Esophagus squamous epithelium (tissue), 5 donors: ENCODE measurements at places on chromosomes 5 and 9.

DNA sequence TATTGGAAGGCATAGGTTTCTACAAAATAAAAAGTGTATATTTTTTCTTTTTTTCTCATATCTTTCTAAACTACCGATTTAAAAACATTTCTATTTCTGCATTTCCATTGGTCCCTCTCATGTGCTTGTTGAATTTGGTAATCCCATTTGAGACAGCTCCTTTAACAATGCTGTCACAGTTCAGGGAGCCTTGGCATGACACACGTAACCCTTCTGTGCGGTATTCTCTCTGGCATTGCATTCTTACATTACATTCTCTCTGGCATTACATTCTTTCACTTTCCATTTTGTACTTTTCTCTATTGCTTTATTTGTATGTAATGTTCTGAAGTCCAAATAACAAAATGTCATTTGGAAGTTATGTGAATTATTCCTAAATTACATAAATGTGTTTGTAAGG, 150.7 kb upstream of the RASGRF2 start:
- DNase-seq = no peak

DNA sequence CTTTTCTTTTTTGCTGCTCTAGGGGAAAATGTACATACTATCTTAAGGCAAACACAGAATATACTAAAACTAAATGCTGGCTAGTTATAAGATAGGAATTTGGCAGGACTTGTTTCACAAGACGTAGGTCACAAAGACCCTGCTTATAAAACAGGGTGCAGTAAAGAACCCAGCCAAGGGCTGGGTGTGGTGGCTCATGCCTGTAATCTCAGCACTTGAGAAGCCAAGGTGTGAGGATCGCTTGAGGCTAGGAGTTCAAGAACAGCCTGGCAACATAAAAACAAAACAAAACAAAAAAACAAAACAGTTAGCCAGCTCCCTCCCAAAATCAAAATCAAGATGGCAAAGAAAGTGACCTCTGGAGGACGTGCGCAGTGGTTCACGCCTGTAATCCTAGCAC, 49.5 kb upstream of the DENND4C start:
- no peak for DNase-seq

DNA sequence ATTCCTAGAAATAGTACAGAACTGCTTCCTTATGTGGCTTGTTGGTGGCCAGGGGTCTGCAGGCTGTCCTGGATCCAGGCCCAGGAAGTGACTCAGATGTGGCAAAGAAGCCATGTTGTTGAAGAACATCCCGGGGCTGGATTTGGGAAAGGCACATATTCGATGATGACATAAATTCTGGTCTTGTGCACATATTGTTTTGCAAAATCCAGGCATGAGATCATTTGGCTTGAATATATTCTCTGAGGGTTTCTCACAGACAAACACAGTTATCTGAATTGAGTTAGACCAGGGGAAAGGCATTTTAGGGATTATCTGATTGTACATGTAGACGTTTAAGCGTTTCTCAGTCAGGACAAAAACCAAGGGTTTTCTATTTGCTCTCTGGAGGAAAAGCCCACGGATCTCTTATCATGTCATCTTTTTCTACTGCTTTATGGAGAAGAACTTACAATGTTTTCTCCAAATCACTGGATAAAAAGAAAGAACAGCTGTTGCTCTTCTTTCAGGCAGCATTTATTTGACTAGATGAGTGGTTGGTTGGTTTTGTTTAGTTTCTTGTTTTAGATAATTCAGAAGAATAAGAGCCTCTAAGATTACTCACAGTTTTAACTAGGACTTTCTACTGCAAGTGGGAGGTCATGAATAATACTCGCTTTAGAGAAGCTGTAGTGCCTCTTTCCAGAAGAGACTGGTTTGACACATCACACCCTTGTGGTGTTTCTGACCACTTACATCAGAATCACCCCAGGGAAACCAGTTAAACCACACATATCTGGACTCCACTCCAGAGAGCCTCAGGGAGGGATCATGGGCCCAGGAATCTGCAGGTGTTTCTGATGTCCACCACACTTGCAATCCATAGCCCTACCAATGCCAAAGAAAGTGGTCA, 29.5 kb upstream of the LHFPL2 start:
- DNase-seq = no peak

- DNase-seq = no peak
These were observed 51.6 kb upstream of the EGFL7 start for GRCh38 chr9:136611119-136611518.
